ENCODE measurements at places on chromosomes 4 and X. TPM values are rescaled to one million over a fixed set of nuclear protein-coding genes. Genes with fewer than 3 reads are reported as not detected.

The UGT2B17 gene
- not detected for polyA plus RNA-seq

The UGT2B7 gene
- polyA plus RNA-seq, result not detected

The MAGEA9B gene
- polyA plus RNA-seq, result 18.2 TPM

The SGMS2 gene
- polyA plus RNA-seq, result not detected

The SMPX gene
- not detected for polyA plus RNA-seq

The PGAM4 gene
- not detected for polyA plus RNA-seq

The GRIA2 gene
- polyA plus RNA-seq, result not detected

- no peak for DNase-seq
These were observed 650.0 kb upstream of the BOD1L1 start for GRCh38 chr4:14277505-14277904.

- DNase-seq, result no peak
These were observed 54.8 kb downstream of the CCDC149 start for GRCh38 chr4:24858026-24858425.

GRCh38 chr4:16231570-16232245 lies 5.4 kb upstream of the TAPT1 start:
- DNase-seq, result no peak

DNA sequence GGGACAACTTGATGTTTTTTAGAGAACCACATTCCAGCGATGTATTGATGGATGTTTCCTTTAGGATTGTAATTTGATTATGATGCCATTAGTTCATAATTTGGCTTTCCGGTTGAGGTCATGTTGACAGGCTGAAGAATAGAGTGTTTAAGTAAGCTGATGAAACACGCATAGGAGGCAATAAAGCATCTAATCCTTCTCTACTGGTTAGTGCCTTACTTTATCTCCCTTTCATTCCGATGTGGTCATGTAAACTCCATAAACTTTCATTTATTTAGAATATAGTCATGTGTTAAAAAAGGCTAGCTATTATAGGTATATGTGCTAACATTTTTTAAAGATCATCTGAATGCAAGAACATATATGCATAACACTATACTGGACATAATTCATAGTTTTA lies 15.0 kb downstream of the FRMPD4 start:
- DNase-seq, result no peak

DNA sequence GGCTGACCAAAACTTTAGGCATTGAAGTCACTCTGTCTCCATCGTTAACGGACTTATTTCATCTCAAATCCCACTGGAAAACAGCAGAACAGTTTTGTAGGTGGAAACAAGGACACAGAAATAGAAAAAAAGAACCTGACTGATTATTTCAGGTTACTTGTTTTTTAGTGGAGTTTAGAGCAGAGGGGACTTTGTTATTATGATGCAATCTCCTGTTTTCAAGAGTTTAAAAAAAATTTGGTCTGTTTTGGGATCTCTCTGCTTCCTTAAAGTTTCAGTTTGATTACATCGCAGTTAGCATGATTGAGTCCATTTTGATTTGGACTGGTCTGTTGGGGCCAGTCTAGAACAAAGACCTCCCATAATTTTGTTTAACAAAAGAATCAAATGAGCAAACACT lies 13.6 kb downstream of the PROM1 start:
- DNase-seq, result no peak

DNA sequence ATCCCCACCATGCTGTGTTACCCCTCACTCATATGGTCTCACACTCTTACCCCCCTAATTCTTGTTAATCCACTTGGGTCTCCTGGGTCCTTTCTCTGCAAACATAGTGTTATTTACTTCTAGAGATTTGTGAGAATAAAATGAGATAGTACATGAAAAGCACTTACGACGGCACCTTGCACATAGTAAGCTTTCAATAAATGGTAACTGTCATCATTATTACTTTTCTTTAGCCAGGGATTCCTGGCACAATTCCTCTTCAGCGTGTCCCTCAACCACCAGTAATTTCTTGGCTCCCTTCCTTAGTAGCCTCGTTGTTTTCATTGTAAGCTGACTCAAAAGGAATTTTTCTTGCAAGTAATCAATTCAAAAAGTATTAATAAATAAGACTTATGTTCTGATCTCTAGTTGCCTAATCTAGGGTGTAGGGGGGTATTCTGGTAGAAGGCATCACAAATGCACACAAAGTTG lies 30.1 kb upstream of the RBMX start:
- DNase-seq, result no peak

DNA sequence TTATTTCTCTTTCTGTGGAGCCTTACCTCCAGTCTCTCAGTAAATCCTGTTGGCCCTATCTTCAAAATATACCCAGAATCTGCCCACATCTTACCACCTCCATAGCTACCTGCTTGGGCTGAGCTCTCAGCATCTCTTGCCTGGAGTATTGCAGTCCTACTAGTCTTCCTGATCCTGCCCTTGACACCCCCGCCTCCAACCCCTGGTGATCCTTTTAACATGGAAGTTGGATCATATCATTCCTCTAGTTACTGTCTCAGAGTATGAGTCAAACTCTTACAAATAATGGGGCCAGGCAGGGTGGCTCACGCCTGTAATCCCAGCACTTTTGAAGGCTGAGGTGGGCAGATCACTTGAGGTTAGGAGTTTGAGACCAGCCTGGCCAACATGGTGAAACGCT lies 43.1 kb upstream of the SETD7 start:
- no peak for DNase-seq

DNA sequence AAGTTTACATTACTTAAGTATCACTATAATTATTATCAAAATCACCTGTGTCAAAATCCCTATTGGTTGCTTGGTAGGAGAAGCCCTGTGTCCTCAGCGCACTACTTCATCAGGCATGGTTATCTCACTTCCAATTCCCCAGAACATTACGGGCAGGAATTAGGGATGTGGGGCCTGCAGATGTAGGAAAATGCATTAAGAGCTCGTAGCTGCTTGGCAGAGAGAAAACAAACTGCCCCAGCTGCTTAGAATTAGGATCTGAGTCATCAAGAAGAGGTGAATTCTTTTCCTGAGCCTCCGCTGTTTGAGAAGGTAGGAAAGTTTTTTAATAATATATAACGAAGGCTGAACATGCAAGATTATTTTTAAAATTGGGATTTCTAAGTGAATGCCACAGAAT lies 31.1 kb upstream of the CLNK start:
- DNase-seq, result no peak

DNA sequence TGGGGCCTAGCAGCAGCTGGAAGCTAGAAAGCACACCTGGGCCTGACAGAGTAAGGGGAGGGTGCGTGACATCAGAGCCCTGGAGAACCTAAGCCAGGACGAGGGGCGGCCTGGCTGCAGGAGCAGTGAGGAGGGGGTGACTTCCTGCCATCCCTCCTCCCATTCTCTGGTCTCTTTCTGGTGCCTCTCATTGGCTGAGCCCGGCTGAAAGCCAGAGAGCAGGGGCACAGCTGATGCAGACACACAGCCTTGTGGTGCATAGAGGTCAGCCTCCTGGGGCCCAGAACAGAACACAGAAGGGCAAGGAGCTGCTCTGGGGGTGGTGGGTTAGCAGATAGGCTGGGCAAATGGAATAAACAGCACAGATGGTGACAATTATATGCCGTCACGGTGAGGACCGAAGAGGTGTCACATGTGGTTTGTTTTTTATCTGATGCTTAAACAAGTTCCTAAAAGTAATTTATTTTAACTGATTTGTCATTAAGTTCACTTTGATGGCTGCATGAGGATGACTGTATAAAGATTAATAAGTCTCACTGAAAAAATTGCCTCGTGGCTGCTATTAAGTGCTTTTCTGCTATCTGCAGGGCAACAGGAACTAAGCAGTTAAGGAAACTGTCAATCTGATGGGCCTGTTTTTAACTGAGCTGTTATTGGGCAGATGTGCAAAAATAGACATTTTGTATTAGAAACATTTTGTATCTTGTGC lies 102.0 kb downstream of the FNIP2 start:
- no peak for DNase-seq

GRCh38 chr4:140332734-140333133 lies 40.7 kb upstream of the SCOC start:
- DNase-seq, result no peak

DNA sequence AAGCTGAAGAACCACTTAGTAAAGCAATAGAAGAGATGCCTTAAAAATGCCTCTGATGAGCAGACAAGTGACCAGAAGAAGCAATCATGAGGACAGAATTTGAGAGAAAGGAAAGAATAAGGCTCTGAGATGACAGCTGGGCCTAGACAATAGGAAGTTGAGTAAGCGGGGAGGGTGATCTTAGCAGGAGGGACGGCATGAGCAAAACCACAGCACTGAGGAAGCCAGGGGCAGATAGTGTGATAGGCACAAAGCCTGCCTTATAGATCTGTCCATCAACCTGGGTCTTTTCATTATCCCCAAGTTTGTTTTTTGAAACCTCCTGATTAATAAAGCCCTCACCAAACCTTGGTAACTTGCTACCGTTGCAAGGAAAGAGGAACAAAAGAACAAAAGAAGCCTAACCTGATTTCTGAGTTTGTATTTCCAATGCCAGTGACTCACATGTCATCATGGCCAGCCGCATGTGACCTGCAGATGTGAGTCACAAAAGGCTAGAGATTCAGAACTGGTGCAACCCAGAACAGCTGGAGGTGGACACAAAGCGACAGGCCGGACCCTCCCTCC lies 55.7 kb upstream of the PPARGC1A start:
- no peak for DNase-seq
